Naive thymus-derived CD4-positive, alpha-beta T cell (primary cell): ENCODE measurements at places on chromosomes 6 and 20. TPM values are rescaled to one million over a fixed set of nuclear protein-coding genes. Genes with fewer than 3 reads are reported as not detected.

DNA sequence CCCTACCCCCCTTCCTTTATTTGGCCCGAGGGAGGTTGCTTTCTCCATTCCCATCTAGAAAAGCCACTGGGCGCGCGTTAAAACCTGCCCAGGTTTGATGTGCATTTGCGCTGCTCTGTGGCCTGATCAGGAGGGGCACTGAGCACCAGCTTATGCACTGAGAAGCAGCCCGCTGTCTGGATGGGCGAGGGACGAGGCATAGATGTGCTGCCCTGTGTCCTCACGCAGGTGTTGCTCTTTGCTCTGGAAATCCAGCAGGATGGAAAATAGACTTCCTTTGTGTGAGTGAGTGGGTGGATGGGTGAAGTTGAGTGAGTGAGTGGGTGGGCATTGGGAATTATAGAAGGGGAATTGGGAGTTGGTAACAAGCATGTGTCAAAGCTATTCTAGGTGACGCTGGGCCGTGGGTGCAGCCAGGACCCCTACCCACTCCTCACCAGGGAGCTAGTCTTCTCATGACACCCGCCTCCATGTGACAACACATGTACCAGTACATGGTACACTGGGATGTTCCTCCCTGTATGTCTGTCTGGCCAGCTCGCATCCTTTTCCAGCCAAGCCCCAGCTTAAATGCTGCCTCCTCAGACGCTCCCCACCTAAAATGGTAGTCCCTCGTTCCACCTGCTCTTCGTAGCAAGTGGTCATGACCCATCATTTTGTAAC is 162.6 kb downstream of the DTNBP1 start:
- DNase-seq: no peak

ANKRD66 gene
- not detected for polyA plus RNA-seq

DNA sequence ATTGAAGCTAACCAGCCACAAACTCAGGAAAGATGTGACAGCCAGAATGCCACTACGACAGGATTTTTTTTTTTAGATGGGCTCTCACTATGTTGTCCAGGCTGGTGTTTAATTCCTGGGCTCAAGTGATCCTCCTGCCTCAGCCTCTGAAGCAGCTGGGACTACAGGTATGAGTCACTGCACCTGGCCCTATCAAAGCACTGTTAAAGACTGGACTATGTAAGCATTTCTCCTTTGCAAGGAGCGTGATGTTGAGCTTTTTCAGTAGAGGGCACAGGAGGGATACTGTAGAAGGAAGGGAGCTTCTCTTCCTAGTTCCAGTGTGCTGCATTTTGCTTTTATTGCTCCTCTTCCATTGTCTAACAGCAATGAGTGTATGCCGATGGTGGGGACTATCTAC is 35.8 kb downstream of the ZBTB9 start:
- no peak for DNase-seq

- no peak for DNase-seq
These were observed 139.1 kb downstream of the ARID1B start for GRCh38 chr6:156916130-156916801.

GRCh38 chr20:8658103-8658502 is 410.8 kb upstream of the PLCB4 start:
- no peak for DNase-seq

DNA sequence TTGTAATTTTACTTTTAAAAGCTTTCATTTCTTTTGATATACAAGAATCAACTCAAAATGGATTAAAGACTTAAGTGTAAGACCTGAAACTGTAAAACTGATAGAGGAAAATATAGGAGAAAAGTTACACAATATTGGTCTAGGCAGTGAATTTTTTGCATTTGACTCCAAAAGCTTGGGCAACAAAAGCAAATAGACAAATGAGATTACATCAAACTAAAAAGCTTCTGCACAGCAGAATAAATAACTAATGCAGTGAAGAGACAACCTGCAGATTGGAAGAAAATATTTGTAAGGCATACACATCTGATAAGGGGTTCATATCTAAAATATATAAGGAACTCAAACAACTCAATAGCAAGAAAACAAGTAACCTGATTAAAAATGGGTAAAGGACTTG is 3.0 kb downstream of the GABRR1 start:
- DNase-seq: no peak

DNA sequence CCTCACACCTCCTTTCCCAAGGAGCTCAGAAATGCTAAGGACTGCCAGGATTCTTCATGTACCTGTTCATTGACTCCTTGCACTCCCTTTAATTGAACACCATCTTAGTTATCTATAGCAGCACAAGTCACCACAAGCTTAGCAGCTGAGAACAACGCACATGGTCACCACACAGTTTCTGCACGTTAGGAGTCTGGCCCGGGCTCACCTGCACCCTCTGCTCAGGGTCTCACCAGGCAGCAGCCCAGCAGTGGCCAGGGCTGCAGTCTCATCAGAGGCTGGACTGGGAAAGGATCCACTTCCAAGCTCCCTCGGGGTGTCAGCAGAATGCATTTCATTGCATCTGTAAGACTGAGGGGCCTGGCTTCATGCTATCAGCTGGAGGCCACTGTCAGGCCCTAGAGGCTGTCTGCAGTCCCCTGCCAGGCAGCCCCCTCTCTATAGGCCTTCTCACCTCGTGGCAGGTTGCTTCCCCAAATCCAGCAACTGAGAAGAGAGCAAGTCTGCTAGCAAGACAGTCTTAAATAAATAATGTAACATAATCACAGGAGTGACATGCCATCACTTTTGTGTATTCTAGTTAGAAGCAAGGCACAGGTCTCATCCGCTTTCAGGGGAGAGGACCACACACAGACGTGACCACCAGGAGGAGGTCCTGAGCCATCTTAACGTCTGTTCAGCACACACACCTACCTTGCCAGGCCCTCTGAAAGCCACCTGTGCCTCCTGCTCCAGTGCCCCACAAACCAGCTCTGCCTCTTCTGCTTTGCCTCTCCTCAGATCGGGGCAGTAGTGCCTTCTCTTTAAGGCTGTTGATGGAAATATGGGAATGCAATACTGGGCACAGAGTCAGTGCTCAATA is 165.2 kb upstream of the CST7 start:
- no peak for DNase-seq

PROKR2 gene
- polyA plus RNA-seq: not detected

FAM83B gene
- not detected for polyA plus RNA-seq

HSPA1L gene
- polyA plus RNA-seq: 3.6 TPM

DNA sequence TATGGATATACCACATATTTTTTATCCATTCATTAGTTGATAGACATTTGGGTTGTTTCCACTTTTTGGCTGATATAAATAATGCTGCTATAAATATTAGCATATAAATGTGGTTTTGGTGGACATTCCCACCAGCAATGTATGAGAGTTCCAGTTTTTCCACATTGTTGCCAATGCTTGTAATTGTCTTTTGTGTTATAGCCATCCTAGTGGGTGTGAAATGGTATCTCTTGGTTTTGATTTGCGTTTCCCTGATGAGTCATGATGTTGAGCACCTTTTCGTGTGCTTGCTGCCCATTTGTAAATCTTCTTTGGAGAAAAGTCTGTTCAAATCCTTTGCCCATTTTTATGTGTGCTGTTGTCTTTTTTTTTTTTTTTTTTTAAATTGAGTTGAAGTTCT is 54.4 kb downstream of the DHX35 start:
- DNase-seq: no peak

SULF2 gene
- polyA plus RNA-seq: 0.60 TPM

NCOA3 gene
- 28.4 TPM for polyA plus RNA-seq

ELOVL5 gene
- 40.9 TPM for polyA plus RNA-seq

- DNase-seq: no peak
These were observed 179.2 kb upstream of the BMP2 start for GRCh38 chr20:6588296-6588695.

ROS1 gene
- not detected for polyA plus RNA-seq

- no peak for DNase-seq
These were observed 45.6 kb upstream of the FOXP4 start for GRCh38 chr6:41500561-41500960.

KIAA1755 gene
- not detected for polyA plus RNA-seq

GRCh38 chr6:90611543-90612312 is 24.9 kb upstream of the MAP3K7 start:
- no peak for DNase-seq

- no peak for DNase-seq
These were observed 206.3 kb downstream of the ZDHHC14 start for GRCh38 chr6:157587127-157587926.

ARFGEF3 gene
- not detected for polyA plus RNA-seq

- DNase-seq: no peak
These were observed 22.3 kb downstream of the TTLL2 start for GRCh38 chr6:167347226-167347625.

DNA sequence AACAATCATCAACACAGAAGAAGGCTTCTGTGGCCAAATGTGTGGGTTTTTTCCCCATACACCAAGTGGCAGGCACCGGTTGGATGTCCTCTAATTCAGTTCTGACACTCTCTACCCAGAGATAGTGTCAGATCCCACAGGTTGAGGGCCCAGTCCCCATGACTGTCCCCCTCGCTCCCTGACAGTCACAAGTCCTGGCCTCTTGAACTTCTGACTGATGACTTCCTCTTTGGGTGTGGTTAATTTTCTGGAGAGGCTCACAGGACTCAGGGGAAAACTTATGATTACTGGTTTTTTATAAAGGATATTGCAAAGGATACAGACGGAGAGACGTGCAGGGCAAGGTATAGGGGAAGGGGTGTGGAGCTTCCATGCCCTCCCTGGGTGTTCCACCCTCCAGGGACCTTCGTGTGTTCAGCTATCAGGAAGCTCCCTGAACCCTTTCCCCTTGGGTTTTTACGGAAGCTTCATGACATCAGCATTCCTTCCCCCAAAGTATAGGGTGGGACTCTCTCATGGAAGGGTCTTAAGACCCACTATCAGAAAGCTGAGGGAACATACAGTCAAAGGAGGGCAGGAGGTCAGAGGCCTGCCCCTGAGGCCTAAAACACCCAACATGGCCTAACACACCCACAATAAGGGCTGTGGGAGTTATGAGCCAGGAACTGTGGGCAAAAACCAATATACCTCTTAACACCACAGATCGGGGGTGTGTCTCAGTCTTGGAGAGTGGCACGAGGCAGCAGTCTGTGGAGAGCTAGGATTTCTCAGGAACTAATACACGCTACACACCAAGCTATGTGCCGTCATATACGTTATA is 33.3 kb downstream of the FARS2 start:
- no peak for DNase-seq

DNA sequence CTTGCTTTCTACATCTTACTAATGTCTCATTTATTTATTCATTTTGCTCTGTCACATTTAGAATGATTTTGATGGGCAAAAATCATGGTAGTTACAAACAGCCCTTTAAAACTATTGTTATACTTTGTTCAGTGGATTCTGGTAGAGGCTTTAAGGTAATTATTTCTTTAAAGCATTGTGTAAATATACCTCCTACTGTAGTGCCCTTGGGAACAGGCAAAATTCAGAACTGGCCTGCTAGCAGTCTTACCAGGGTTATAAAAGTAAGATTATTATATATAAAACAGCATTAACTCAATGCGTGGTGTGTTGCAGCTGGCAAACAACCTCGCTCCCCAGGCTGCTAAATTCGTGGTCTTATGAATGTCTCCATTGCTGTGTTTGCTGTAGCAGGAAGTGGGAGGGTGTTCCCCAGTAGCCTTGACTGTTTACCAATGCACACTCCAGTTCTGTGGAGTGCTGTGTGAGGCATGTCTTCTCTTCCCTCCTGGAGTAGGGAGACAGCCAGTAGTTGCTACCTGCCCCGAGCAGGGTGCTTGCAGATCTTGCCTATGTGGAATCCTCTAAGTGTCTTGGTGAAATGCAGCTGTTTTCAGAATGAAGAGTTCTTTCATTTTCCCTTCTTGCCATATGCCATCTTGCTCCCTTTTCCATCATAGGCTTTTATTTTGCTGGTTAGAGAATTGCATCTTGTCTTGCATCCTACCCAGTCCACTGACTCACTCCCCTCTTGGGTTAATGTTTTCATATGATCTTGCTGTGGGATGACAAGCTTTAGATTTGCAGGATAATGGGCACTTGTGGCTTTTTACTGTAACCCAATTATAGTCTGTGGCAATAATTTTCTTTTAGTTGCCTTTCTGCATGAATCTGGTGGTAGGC is 45.3 kb downstream of the IGF2R start:
- DNase-seq: no peak

GRCh38 chr6:8579372-8579771 is 144.0 kb upstream of the SLC35B3 start:
- no peak for DNase-seq

DNA sequence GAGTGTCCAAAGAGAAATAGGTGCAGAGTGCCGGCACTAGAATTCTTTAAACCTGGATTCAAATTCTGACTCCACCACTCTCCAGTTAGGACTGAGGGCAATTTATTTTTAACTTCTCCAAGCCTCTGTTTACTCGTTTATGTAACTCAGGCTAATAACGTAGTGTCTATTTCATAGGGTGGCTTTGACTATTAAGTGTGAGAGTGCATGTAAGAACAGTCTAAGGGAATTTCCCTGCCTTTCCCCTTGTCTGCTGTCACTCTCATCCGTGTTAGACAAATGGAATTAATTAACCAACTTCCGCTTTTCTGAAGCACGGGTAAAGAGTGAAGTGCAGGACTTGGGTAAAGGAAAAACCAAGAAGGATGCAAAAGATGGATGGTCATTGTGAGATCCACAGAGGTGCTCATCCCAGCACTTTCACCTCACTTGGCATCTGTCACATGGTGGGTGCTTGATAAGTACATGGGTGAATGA is 4.1 kb upstream of the ZKSCAN8 start:
- DNase-seq: peak; percentile 41

DNA sequence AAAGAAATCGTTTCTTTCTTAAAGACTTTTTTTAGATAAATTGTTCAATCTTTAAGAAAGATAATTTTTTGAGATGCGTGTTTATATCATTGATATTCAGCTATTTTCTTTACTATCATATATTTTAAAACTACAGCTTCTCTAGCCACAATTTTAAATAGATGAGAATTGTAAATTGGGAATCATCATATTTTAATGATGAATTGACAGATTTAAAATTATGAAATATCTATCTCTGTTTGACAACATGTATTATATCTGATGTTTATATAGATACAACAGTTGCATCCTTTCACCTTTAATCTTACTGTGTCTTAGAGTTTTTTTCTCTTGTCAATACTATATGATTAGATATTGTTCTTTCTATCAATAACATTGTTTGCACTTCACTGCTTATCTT is 762.3 kb upstream of the GJE1 start:
- no peak for DNase-seq

DNA sequence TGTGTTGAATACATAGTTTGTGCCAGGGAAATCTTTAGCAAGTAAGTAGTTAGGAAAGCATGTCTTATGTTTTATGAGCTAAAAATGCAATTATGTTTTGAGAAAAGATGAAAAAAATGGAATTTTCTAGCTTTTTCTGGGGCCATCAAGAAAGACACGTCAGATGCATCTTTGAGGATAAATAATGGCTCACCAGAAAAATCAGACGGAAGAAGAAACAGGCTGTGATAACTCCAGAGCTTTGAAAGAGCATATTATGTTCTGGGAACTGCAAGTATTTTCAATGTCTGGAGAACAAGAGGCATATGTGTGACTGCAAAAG is 173.7 kb downstream of the CLVS2 start:
- no peak for DNase-seq

SMLR1 gene
- not detected for polyA plus RNA-seq

KHDC1L gene
- polyA plus RNA-seq: not detected

HNF4A gene
- polyA plus RNA-seq: not detected

GRCh38 chr6:105493736-105494135 is 90.9 kb upstream of the PREP start:
- DNase-seq: no peak

MYCT1 gene
- polyA plus RNA-seq: not detected
